ENCODE measurements at places on chromosomes 4 and X.

DNA sequence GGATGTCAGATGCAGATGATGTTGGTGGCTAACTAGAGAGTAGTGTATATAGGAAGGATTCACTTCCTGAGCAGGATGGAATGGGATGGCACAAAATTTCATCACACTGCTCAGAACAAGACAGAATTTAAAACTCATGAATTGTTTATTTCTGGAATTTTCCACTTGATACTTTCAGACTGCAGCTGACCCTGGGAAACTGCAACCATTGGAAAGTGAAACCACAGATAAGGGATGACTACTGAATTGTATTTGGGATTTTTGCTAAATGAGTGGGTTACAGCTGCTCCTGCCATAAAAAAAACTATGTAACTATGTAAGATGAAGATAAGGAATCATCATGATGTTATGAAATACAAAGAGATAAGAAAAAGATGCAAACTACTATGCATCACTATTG is 51.4 kb downstream of the NPY5R start:
- no peak for DNase-seq

DNA sequence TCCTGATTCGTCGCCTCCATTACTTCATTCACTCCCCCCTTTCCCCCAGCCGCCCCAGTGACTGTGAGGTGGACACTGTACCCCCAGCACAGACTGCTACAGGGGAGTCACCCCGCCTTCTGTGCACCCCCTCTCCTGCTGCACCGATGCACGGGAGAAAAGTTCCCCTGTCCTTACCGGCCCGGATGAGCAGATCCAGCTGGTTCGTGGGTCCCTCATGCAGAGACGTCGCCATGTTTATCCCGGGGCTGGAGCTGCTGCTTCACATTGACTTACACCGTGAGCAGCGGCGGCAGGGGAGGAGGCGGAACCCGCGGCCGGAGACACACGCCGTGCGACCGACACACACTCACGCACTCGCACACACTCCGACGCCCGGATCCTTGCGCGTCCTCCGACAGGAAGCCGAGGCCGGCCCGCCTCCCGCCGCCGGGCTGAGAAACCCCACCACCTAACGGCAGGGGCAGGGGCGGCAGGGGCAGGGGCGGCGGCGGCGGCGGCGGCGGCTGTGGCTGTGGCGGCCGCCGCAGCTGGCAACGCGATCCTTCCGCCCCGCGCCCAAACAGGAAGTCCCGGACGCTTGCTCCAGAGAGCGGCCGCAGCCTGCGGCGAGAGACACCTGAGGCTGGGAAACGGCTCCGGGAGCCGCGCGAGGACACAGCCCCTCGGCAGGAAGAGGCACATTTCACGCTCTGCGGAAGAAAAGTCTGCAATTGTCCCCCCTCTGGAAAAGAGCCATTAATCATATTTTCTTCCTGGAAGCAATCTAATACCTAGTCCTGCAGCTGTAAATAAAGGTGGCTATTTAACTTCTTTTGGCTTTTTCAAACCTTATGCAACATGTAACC is 68.6 kb downstream of the NOCT start:
- DNase-seq, result peak; percentile 86

DNA sequence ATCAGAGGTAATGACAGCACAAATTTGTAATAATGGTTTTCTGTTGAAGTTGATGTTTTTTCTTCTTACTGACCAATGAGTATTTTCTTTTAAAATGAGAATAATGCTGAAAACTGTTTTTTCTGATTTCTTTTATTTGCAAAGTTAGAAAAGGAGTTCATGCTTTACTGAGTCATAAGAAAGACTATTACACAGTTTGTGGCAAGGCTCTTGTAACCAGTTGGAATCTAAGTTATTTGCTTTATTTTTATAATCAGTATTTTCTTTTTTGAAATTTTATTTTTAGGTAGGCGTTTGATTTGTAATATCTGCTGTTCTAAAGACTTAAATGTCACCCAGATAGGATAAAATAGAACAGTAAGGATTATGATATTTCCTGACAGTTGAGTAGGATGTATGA is 25.5 kb downstream of the ANAPC4 start:
- DNase-seq, result no peak

- no peak for DNase-seq
Measured at GRCh38 chrX:121146059-121146628, 98.7 kb downstream of the GLUD2 start.

DNA sequence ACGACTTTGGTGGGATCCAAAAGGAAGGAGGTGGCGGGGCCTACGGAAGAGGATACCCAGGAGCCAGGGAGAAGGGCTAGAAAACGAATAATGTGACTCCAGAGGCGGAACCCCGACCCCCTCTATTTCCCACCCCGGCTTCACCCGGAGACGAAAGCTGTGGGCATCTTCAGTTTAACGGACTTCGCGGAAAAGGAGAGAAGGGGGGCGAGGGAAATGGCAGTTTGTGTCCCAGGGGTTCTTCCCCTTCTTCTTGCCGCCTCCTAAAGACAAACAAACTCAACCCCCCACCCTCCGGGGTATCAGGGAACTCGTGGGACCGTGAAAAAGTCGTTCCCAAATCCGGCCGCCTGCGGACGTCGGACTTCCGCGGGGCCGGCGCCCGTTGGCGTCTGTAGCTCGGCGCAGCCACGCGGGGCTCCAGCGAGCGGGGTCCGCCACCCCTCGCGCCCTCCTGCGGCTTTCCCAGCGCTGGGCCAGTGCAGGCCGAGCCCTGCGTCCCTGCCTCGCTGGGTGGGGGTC is 3.6 kb upstream of the LEF1 start:
- peak; percentile 72 for DNase-seq

DNA sequence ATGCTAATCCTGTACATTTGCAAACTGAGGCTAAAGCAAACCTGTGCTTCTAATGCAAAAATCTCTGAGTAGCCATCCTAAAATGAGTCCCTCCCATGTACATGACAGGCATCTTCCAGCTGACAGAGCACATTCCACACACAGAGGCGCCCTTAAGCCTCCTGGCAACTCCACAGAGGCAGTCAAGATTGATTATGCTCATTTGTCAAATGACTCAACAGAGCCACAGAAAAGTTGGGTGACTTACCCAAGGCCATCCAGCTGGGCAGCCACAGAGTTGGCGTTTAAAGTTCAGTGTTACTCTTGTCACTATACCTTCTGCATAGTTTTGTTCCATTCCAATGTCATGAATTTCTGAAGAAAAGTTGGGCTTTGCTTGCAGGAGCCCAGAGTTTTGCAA is 394.6 kb upstream of the FGF13 start:
- DNase-seq, result no peak

DNA sequence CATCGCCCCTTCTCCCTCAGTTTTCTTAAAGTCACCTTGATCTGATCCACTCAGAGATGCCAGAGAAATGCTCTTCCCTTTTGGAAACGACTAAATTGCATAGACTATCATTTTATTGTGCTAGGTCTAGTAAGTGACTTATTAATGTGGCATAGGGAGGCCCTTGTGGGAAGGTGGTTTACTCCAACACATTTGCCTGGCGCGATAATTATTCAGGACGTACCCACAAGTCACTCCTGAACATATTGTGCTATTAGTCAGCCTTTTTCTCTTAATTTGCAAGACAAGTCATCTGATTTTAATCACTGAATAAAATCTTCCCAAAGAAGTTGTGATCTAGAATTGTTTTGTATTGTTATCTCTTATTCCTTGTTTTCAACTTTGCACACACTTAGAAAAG is 7.6 kb downstream of the ENPEP start:
- DNase-seq, result no peak

- DNase-seq, result no peak
Measured at GRCh38 chr4:90001023-90001422, 106.4 kb downstream of the MMRN1 start.

- DNase-seq, result no peak
Measured at GRCh38 chr4:188198982-188199792, 59.9 kb downstream of the TRIML1 start.

GRCh38 chr4:95193391-95194224 is 355.2 kb downstream of the UNC5C start:
- no peak for DNase-seq

- no peak for DNase-seq
Measured at GRCh38 chr4:75909405-75909804, 7.2 kb upstream of the PPEF2 start.

- peak; percentile 8 for DNase-seq
Measured at GRCh38 chrX:34918856-34919255, 23.7 kb upstream of the FAM47B start.

GRCh38 chrX:107576841-107577240 is 51.5 kb upstream of the PRPS1 start:
- no peak for DNase-seq

- DNase-seq, result no peak
Measured at GRCh38 chr4:118585015-118585414, 100.2 kb upstream of the METTL14 start.
